ENCODE measurements at places on chromosomes 4 and X.
A peak's percentile ranks its signal among the peaks of the same experiment; 100 is the strongest.

DNA sequence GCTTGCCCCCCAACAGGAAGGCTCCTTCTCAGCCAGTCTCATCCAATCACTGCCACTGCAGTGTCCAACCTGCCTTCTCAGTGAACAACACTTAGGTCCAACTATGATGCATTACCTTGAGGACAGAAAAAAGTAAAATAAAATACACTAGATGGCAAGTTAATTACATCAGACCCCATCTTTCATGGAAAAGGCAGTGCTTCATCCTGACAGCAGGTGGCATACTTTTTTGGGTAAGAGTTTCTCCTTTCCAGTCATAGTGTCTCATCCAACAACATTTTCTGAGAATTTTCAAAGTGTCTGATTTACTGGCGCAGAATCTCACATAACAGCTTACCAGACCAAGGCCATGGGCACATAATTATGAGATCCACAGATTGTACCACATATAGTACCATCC is 1742.8 kb downstream of the PCDH7 start:
- no peak for DNase-seq

GRCh38 chrX:109785053-109785452 is 52.0 kb upstream of the ACSL4 start:
- DNase-seq, result no peak

GRCh38 chrX:111098874-111099273 is 2.9 kb downstream of the PAK3 start:
- DNase-seq, result no peak

- no peak for DNase-seq
Observed at GRCh38 chr4:165462009-165462408, 83.2 kb downstream of the CPE start.

- DNase-seq, result no peak
Observed at GRCh38 chr4:181693517-181693916, 549.7 kb upstream of the TENM3 start.

- DNase-seq, result no peak
Observed at GRCh38 chrX:13493659-13494058, 75.7 kb upstream of the EGFL6 start.

- DNase-seq, result no peak
Observed at GRCh38 chr4:71389149-71389827, 50.5 kb downstream of the SLC4A4 start.

DNA sequence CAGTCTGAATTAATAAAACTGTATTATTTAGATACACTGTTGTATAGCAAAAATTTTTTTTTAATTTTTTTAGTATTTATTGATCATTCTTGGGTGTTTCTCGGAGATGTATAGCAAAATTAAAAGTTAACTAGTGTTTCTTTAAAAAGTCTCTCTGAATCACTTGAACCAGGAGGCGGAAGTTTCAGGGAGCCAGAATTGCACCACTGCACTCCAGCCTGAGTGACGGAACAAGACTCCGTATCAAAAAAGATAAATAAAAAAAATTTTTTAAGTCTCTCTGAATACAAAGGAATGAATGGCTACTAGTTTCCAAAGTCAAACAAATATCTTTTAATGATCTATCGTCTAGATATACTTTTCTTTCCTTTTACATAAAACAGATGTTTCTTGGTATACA is 64.4 kb downstream of the ELF2 start:
- no peak for DNase-seq

GRCh38 chr4:108204518-108204917 is 35.8 kb upstream of the LEF1 start:
- no peak for DNase-seq

DNA sequence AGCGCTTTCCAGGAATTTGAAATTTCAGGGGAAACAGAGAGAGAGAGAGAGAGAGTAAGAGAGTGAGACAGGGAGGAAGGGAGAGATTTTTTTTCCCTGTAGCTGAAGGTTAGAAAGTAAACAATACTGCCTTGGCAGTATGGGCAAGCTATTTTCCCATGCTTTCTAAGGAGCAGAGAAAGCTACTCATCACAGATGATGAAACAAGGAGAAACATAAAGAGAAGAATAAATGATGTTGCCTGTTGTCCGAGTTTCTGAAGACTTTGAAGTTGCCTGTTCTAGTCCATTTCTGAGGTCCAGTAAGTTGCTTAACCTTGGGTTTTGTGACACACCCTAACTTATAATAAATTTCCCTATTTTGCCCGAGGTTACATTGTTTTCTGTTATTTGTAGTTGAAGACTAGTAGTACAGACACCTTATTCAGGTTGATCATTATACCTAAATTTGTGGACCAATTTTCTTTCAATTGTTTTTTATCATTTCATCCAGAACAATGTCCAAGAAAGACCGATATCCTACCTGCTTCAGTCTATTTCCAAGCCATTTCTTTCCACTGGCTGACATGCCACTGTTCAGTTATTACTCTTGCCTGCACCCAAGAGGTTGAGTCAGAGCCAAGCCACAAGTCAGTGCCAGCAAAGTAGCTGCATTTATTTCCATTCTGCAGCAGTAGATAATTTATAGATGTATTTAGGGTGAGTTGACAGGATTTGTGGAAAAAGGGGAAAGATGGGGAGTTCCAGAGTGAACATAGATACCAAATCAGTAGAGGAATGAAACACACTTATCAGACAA is 49.7 kb upstream of the SLC16A2 start:
- DNase-seq, result no peak

DNA sequence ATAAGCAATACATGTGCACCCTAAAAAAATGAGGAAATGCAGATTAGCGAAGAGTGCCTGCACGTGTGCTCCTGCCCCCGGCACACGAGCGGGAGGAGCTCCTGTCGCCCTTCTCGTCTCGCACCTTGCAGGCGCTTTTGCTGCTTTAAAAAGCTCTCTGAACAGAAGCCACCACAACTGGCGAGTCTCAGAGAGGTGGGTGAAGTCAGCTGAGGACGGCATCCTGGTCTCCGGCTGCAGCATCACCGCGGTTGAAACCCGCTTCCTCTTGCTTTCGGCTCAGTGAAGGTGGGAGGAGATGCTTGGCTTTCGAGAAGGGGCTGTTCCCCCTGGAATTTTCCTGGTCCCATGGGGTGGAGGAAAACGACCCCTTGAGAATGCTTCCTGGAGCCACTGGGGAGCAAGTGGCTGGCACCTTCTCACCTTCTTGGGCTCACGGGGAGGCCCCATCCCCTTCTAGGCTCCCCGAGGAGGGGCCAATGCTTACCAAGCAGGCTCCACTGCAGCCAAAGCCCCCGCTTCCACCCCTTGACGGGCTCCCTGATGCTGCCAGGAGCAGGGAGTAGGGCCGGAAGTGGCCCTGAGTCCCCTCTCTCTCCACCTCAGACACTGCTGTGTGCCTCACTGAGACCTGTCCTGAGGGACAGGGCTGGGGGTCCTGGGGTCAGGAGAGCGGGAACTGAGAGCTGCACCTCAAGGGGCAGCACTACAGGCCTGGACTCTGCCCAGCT is 29.2 kb upstream of the MXD4 start:
- no peak for DNase-seq

- no peak for DNase-seq
Observed at GRCh38 chr4:22984390-22984789, 291.7 kb downstream of the GBA3 start.

DNA sequence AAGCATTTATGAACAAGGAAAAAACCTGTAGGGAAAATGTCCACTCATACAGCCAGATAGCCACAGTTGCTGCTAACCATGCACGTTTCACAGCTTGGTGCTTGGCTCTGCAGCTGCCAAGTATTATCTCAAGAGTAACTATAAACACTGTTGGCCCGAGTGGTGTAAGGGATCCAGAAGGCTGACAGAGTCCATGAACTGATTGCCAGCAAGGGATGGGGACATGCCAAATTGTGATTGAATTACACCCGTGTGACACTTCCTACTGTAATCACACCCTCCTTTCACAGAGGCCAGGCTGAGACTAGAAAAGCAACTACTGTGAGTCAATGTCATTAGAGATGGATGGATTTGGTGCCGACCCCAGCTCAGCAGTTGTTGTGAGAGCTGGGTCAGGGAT is 223.9 kb upstream of the ANKRD50 start:
- peak; percentile 47 for DNase-seq

DNA sequence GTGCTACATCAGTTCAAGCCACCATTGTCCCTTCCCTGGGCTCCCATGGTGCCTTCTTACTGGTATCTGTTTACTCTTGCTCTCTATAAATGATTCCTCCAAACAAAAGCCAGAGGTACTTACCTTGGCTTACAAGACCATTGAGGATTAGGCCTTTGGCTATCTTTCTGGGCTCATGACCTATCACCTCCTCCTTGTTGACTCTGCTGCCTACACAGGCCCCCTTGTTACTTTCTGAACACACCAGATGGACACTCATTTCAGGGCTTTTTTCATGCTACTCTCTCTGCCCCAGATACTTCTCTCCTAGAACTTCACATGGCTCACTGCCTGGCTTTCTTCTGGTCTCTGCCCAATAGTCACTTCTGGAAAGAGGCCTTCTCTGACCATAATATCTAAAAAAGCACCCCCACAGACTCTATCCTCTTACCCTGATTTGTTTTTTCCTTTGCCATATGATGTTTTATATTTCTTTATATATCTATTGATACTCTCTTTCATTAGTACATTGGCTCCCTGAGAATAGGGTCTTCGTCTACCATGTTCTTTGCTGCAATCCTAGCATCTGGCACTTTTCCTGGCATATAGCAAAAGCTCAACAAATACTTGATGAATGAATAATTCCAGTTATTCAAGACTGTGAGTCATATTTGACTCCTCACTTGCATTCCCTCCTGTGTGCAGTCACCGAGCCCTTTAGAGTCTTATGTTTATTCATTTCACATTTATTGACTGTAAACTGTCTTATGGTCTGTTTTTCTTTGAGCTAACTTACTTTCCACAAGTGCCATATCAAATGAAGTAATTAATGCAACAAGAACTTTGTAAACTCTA is 27.1 kb upstream of the TAPT1 start:
- no peak for DNase-seq

DNA sequence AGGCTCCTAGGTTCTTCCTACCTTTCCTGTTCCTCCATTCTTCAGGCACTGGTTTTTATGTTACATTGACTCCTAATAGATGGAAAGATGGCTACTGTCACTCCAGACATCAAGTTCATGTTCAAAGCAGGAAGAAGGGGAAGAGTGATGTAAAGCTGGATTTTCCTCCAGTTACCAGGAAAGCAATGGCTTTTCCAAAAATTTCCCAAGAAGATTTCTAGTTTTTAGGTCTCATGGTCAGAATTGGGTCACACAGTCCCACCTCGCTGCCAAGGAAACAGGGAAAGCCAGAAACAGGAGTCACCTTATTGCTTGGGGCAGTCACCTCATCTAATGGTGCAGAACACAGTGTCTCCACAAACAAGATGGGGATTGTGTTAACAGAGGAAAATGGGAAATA is 21.5 kb downstream of the RXFP1 start:
- no peak for DNase-seq

GRCh38 chr4:124526331-124526730 is 186.2 kb downstream of the ANKRD50 start:
- DNase-seq, result no peak

DNA sequence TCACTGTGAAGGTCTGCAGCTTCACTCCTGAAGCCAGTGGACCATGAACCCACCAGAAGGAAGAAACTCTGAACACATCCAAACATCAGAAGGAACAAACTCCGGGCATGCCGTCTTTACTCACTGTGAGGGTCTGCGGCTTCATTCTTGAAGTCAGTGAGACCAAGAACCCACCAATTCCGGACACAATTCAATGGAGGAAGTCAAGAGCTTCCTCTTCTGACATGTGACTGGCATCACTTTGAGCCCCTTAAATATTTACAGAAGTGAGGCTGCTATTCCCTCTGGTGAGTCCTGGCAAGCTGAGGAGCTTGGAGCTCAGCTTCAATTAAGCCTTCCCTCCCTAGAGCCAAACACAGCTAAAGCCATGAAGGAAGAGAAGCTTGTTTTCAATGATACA is 103.5 kb upstream of the SRD5A3 start:
- DNase-seq, result no peak

- DNase-seq, result no peak
Observed at GRCh38 chr4:80199947-80200346, 2.6 kb downstream of the PRDM8 start.

GRCh38 chr4:138826754-138827153 is 188.8 kb upstream of the NOCT start:
- DNase-seq, result no peak
